ENCODE measurements at places on chromosomes 1 and 21.
A peak's percentile ranks its signal among the peaks of the same experiment; 100 is the strongest.

GRCh38 chr1:54310439-54311328 lies 95.5 kb downstream of the SSBP3 start:
- no peak for DNase-seq

- DNase-seq: no peak
Observed at GRCh38 chr1:154391086-154391770, 13.9 kb upstream of the IL6R start.

DNA sequence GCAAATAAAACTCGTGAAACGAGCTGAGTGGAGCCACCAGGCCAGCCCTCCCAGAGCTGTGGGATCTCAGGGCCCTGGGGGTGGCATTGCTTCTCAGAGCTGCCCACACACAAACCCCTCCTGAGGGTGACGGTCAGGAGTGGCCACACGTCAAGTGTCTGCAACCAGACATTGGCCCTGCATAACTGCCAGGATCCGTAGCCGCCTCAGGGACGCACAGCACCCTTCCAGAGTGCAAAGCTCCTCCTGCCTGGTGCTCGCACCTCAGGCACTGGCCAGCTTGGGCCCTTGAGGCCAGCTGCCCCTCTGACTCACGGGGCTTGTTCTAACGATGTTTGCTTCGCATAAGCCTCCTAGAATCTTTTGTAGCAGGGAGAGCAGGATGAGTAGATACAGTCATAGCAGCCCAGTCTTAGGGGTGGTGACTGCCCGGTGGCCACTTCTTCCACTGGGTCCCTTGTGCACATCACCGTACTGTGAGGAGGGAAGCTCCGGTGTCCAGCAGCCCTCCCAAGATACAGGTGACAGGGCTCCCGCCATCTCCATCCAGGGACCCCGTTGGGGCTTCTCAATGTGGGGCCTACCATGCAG lies 5.0 kb downstream of the WNT3A start:
- no peak for DNase-seq

GRCh38 chr1:92817986-92818764 lies 13.7 kb upstream of the RPL5 start:
- DNase-seq: no peak

DNA sequence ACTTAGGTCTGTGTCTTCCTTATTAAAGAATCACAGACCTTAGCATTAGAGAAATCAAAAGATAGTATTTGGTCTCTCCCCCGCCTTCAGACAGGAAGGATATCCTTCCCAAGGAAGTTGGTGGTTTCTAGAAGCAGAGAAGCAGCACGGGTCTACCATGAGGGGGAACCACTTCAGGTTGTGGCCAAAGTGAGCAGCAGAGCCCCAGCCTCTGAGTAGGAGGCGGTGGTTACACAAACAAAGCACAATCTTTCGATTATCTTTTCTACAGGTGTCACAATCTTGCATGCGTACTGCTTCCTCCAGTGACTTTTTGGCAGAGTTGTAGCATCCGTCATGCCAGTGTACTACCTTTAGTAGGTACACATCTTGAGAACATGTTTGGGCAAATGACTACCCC lies 8.8 kb downstream of the PGLYRP4 start:
- DNase-seq: no peak

- DNase-seq: no peak
Observed at GRCh38 chr1:216209125-216209524, 214.1 kb downstream of the USH2A start.

GRCh38 chr1:14926229-14926628 lies 227.3 kb upstream of the TMEM51 start:
- no peak for DNase-seq

- DNase-seq: no peak
Observed at GRCh38 chr1:5644281-5645134, 347.7 kb downstream of the NPHP4 start.

DNA sequence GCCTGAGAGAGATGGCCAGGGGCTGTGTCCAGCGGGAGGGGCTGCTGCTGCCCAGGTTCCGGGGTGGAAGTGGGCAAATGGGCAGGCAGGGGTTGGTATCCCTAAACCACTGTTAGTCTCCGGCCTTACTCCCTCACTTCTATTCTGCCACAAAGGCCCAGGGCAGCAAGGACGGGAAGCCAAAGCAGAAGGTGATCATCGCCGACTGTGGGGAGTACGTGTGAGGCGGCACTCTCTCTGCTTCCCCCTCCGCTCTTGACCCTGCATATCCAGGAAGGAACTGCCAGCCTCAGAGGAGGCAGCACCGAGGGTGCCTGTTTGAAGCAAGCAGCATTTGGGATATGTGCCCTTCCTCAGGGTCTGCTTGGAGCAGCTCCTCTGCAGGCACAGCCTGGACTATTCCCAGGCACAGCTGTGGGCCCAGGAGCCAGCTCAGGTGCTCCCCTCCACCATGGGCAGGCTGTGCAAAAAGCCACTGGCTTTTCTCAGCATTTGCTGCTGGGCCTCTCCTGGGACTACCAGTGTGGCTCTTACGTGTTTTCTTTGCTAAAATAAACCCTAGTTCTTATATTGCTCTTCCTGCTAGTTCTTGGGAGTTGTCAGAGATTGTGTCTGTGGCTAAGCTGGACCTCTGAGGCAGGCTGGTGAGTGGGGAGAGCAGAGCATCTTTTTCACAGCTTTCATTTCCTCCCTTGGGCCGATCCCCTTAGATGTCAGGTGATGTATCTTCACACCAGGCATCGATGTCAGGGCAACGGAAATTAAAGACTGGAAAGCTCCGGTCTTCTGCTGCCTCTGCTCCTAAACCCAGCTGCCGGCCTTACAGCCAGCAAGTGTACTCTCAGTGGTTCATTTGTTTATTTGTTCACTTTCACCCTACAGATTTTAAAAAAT lies 14.7 kb downstream of the PPIE start:
- DNase-seq: no peak

- no peak for DNase-seq
Observed at GRCh38 chr1:159821171-159821867, 5.4 kb upstream of the SLAMF8 start.

GRCh38 chr1:59442492-59442891 lies 145.6 kb downstream of the FGGY start:
- DNase-seq: no peak

DNA sequence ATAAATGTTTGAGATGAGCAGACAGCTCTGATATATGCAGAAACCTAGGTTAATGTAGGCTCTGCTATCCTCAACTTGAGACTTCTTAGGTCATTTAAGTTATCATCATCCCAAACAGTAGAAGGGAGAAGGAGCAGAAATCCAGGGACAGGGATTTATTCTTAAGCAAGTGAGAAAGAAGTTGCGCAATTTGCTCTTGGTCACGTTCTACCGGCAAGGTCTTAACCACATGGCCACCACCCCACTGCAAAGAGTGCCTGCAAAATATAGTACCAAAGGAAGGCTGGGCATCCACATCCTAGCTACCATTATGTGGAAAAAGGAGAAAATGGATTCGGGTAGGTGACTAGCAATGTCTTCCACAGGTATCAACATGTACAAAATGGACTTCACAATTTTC lies 25.2 kb downstream of the CRNN start:
- DNase-seq: no peak

DNA sequence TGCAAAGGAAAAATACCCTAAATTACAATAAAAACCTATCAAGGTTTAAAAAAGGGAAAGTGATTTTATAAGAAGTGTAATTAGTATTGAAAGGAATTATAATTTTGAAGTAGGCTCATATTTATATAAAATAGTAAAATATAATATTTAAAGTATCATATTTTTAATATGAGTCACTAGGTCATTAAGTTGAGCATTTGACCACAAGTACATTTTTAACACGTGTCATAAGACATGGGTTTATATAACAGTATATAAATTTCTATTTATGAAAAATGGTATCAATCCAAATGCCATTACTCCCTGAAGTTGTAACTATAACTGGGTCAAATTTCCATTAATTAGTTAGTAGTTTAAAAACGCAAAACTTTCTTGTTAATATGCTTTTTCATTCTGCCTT lies 365.9 kb downstream of the COL11A1 start:
- no peak for DNase-seq

- no peak for DNase-seq
Observed at GRCh38 chr1:182957902-182958395, 5.0 kb upstream of the SHCBP1L start.

GRCh38 chr1:224199679-224200078 lies 16.6 kb downstream of the DEGS1 start:
- DNase-seq: no peak

DNA sequence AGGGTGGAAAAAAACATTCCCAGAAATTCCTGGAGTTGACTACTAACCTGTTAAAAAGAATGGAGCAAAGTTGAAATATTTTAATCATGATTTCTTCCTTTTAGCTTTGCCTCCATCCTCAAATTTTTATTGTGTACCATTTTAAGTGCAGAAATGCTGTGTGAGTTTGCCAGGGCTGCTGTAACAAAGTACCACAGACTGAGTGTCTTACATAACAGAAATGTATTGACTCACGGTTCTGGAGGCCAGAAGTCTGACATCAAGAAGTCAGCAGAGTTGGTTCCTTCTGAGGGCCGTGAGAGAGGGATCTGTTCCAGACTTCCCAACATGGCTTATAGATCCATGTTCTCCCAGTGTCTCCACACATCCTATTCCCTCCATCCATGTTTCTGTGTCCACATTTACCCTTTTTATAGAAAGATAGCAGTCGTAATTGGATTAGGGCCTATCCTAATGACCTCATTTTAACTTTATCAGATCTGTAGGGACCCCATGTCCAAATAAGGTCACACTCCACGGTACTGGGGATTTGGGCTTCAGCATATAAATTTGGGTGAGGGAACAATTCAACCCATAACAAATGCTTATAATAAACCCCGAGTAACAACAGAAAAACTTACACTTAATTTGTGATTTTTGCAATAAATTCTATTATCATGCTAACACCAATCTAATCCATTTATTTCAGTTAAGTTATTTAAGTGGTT lies 12.7 kb downstream of the SNX7 start:
- no peak for DNase-seq

DNA sequence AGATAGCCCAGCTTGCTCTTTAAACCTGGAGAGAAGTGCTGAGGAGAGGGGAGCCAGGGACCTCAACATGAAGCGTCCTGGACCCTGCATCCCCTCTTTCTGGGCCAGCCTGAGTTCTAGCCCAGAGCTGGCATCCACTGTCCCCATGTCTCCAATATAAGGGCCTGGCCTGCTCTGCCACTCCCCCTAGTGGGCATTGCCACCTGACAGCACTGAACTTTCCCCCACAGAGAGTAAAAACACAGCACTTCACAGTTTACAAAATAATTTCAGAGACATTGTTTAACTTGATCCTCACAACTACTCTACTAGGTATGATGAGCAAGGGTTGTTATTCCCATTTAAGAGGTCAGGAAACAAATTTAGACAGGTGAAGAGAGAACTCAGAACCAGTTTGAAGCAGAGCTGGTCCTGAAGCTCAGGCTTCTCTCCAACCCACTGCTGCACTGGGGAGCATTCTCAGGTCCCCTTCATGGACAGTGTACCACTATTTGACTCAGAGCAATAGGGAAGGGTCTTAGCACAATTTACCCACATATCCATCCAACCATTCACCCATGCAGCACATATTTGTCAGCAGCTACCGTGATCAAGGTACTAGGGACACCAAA lies 151.2 kb downstream of the DMRTA2 start:
- DNase-seq: no peak

DNA sequence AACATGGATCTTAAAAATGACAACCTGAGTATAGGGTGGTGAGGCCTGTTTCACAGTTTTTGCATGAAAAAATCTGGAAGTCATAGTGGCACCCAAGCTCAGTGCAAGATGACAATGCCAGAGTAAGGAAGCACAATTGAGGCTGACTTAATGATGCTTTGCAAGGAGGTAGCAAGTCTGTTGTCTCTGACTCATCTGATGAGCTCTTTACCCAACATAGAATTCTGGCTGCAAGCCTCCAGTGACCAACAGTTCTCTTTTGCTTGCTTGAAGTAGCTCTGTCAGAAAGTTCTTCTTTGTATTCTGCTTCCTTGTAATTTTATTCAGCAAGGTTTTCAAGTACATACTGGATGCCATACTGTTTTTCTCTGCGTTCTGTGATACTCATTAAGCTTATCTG lies 117.1 kb downstream of the FOXD2 start:
- DNase-seq: no peak

DNA sequence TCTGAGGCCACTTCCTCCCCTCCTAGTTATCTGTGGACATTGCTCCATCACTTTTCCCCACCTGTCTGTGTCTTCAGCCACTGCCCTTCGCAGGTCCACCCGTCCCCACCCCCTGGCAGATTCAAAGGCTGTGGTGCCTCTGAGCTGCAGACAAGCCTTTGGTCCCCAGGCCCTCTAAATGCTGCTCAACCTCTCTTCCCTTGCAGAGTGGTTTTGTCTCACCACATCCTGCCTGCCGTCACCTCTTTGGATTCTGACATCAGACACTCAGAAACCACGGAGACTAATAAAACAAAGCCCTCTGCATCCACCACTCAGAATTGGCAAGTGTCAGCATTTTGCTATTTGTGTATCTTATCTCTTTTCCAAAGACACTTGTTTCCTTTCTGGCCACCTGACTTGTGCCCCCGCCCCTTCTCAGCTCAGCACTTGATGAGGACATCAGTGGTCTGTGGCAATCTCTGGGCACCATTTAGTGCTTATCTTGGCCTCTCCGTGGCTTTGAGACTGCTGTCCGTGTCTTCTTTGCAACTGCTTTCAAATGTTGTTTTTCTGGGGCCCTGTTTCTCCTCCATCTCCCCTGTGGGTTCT lies 7.7 kb downstream of the CNIH3 start:
- peak; percentile 82 for DNase-seq

DNA sequence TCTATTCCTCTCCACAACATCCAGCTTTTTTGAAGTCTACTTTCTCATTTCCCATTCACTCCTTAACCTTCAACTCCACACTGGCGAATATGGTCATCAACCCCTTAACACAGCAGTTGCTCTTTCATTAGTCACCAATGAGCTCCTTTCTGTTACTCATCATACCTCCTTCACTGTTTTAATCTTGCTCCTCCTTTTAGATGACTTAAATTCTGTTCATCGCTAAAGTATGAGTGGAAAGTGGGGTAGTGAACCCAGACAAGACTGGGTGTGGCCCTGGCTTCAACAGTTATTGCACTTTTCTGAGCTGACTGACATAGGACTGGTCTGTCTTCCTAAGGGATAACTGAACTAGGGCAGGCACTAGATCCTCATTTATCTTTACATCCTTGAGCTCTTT lies 51.3 kb downstream of the AKT3 start:
- DNase-seq: no peak

DNA sequence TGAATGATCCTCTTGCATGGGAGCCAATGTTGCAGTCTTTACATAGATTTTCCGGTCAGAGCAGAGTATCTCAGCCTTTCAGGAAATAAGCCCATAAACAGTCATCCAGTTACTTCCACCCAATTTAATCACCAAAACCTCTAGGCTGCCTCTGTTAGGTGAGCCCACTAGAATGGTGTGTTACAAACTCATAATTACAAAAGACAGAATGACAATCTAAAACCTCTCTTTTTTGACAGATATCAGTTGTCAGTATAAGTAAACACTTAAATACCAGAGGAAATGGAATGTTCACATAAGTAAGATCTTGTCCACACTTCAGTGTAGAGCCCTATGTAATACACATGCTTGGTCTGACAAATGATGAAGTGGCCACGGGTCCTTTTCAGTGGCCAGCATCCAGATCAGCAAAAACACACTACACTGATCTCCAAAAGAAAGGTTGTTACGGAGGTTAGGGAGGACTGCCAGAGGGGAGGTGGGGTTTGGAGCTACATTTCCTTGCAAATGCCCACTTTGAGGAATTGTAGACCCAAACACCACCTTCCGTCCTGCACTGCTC lies 71.3 kb upstream of the FBXO28 start:
- DNase-seq: no peak

- DNase-seq: peak; percentile 50
Observed at GRCh38 chr21:35226968-35227744, 178.1 kb upstream of the RUNX1 start.

- no peak for DNase-seq
Observed at GRCh38 chr1:160066829-160067745, 2.9 kb downstream of the KCNJ10 start.

All from CD4-positive, alpha-beta T cell treated with Interferon gamma for 1 hour (primary cell).